ENCODE measurements at places on chromosomes 4 and X.

DNA sequence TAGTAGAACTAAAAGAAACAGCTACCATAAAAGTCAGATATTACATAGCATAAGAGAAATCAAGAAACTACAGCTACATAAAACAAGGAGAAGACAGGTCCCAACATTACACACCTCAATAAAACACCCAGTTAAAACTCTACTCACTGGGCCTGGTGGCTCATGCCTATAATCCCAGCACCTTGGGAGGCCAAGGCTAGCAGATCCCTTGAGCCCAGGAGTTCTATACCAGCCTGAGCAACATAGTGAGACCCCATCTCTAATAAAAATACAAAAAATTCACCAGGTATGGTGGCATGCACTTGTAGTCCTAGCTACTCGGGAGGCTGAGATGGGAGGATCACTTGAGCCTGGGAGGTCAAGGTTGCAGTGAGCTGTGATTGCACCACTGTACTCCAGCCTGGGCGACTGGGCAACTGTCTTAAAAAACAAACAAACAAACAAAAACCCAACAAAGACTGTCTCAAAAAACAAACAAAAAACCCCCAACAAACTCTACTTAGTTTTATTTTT, 15.2 kb upstream of the TXLNG start:
- no peak for DNase-seq

- DNase-seq = no peak
Observed at GRCh38 chr4:155506745-155507144, 130.0 kb upstream of the MAP9 start.

- no peak for DNase-seq
Observed at GRCh38 chrX:155544881-155545280, 67.9 kb downstream of the TMLHE start.

- DNase-seq = peak; percentile 44
Observed at GRCh38 chrX:47158131-47158530, 13.1 kb downstream of the RBM10 start.

GRCh38 chr4:119726505-119726904, 97.9 kb upstream of the PDE5A start:
- no peak for DNase-seq

DNA sequence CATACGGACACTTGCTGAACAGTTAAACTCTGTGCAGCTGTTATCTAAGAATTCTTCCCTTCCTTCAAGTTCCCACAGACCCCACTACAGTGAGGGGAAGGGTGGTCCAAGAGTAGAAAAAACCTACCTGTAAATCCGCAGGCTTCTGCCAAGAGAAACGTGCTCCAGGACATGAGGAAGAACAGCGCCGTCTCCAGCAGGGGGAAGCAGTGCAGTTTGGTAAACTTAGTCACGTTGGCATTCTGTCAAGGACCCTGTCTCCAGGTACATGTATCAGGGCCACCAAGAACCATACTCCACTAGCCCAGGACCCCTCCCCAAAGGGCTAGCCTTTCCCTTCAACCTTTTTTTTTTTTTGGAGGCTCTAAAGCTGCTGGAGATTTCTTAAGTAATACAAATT, 79.9 kb downstream of the CHST7 start:
- DNase-seq = no peak

DNA sequence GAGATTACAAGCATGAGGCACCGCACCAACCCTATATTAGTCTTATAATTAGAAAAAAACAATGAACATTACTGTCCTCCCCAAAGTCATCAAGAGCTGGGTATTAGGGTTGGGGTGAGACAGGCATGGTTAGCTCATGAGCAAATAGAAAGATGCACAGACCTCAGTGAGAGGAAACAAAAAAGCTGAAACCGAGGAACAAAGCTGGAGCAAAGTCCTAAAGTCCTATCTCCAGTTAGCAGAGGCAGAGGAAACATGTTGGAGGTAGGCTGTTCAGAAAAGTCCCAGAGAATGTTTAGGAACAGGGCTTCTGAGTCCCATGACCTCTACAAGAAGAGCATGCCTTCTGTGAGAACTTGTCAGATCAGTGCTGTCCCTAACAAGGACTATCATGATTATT, 4.6 kb upstream of the PCYT1B start:
- no peak for DNase-seq

GRCh38 chrX:112678831-112679230, 907 bp downstream of the LHFPL1 start:
- no peak for DNase-seq
